ENCODE measurements at places on chromosomes 7 and 10. TPM values are rescaled to one million over a fixed set of nuclear protein-coding genes. Genes with fewer than 3 reads are reported as not detected.

Gene DGKB
- 57.8 TPM for total RNA-seq

Gene DOCK4
- 60.3 TPM for total RNA-seq

DNA sequence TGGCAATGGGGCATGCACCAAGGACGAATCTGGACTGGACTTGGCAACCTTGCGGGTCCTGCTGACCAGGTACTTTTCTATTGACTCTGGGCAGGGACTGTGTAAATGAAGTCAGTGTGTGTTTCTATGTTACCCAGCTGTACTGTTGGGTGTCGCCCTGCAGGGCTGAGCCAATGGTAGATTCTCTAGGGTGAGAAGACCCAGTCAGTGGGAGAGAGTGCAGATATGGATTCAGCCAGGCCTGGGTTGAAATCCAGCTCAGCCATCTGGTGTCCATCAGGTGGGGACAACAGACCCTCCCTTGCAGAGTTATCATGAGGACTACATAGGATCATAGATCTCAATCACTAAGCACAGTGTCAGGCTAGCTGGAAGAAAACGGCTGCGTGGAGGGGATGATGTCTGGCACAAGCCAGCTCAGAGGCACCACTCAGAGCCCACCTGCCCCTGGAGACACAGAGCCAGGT, 4.9 kb upstream of the PPIF start:
- no peak for DNase-seq

Gene DNAJB12
- total RNA-seq: 23.0 TPM
